ENCODE measurements at places on chromosomes 3 and 15.

- no peak for DNase-seq
Measured at GRCh38 chr15:51848811-51849210, 19.4 kb downstream of the TMOD3 start.

DNA sequence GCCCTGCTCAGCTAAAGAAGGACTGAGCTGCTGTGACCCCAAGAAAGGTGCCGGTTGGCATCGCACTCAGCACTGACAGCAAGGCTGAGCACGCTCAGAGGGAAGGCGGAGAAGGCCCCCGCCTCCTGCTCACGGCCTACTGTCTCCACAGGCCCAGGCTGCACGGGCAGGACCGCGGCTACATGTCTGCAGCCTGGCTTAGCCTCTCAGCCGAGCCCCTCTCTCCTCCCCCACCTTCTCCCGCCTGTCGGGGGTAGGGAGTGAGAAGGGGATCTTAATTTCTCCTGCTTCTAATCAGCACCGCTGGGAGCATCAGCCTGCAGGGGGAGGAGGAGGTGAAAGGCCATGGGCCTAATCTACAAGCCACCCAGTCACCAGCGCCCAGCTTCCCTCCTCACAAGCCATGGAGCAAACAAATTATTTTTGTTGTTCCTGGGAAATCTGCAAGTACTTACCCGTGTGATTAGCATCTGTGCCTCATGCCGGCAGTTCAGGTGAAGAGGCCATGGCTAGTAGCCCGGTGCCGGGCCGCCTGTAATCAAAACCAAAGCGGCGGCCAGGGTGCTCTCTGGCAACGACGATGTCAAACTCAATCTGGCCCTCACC, 68.1 kb downstream of the EPHB3 start:
- peak; percentile 17 for DNase-seq

- no peak for DNase-seq
Measured at GRCh38 chr3:68207327-68207726, 552.9 kb upstream of the SUCLG2 start.

DNA sequence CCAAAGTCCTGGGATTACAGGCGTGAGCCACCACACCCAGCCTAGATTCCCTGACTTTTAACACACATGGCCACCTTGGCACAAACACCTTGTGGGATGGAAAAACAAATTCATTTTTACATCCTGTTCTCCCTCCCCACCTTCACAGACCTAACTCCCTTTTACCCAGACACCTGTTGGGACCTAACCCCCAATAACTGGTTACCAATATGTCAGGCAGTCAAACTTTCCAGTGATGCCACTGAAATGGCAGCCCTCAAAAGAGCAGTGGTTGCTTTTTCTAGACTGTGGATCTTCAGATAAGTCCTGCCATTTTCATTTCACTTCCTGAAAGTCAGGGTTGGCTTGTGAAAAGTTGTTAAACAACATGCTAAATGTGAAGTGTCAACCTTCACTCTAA, 34.9 kb downstream of the SIN3A start:
- DNase-seq, result no peak

- DNase-seq, result no peak
Measured at GRCh38 chr3:16364963-16365362, 100.0 kb downstream of the OXNAD1 start.

DNA sequence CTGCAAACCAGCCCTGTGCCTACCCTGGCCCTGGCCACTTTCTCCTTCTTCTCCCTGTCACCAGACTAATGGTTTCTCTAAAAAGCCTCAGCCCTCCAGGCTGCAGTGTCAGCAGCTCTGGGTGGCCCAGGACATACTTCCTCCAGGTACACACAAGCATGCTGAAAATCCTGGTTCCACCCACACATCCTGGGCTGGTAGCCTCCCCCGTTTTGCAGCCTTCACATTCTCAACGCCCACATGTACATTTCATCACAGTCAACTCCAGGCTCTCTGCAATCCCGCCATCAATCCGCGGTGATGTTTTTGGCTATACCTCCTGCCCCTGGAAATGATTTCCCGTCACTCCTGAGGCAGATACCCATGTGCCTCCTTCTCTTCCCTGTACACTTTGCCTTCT, 59.4 kb downstream of the MAGEF1 start:
- DNase-seq, result no peak

Measured in H1 (cell line).